Stimulated activated CD8-positive, alpha-beta memory T cell treated with anti-CD3 and anti-CD28 coated beads, Interleukin-15, amount 100 ng/mL, for 48 hours (primary cell): ENCODE measurements at places on chromosomes 11 and 22.

- DNase-seq, result peak; percentile 78
Measured at GRCh38 chr11:76626921-76627401, 43.6 kb downstream of the LRRC32 start.

- no peak for DNase-seq
Measured at GRCh38 chr11:62708793-62709192, 1.3 kb downstream of the GNG3 start.

GRCh38 chr11:119091966-119092879, 7.5 kb downstream of the HMBS start:
- no peak for DNase-seq

- no peak for DNase-seq
Measured at GRCh38 chr11:2516276-2517015, 71.6 kb downstream of the KCNQ1 start.

DNA sequence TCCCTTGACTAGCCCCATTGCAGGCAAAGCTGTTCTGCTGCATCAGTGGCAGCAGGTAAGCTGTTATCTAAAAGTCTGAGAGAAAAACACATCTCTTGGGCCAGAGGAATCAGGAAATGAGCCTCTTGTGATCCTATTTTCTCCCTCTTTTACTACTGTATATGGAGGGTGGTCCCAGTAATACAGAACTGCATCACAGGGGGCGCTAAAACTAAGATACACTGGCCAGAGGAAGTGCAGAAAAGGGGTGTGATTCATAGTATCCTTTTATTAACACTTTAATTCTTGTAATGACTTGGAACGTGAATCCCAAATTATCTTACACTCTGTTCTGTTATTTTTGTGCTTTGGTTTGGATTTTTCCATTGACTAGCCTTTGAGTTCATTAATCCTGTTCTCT, 8.8 kb upstream of the MED17 start:
- no peak for DNase-seq

- no peak for DNase-seq
Measured at GRCh38 chr11:85694385-85694980, 8.5 kb upstream of the CCDC89 start.

- no peak for DNase-seq
Measured at GRCh38 chr11:105000167-105000566, 22.8 kb downstream of the CASP5 start.

DNA sequence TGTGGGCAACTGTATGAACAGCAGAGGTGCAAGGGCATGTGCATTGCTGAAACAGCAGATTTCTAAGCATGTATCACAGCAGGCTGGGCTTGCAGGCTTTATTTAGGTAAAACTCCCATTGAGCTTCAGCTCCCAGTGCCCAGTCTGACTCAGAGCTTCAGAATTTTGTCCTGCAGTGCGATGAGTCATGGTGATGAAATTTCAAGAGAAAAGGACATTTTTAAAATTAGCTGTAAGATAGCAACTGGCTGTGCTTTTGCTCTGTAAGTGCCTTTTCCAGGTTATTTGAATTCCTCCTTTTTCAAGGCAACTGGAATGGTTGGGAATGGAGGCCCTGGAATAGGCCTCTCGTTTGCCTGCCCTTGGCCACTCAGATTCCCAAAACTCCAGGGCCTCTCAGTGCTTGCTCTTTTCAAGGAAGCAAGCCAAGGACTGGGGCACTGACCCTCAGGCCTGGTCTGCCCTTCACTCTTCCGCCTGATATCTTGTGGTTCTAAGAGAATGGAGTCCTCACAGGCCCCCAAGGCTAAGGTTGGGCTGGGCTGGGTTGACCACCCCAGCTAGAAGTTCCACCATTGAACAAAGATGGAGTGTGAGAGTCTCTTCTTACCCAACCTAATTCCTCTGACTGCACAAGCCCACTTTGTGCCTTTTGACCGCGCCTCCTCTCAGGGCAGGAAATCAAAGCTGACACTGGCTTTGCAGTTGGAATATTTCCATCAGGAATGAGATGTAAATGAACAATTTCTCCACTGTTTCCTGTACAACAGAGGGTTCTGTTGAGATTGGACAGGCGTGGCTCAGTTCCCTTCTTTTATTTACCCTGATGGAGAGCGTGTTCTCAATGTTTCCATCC, 59.5 kb upstream of the PRSS23 start:
- DNase-seq, result no peak

DNA sequence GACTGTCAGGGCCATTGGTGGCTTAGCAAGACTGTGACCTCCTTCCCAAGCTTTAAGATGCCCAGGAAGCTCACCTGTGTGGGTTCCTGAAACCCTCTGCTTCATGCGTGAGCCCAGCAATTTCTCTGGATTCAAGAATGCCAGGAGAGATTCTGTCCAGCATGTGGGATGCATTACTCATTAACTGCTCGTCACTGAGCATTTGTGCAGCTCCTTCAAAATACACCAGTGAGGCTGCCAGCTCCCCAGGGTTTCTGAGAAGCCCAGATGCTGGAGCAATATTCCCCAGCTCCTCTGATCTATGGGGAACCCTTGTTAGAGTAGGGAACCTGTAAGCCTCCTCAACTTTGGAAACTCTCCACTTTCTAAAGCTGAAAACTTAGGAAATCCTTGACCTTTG, 126.5 kb downstream of the CHST1 start:
- DNase-seq, result no peak

DNA sequence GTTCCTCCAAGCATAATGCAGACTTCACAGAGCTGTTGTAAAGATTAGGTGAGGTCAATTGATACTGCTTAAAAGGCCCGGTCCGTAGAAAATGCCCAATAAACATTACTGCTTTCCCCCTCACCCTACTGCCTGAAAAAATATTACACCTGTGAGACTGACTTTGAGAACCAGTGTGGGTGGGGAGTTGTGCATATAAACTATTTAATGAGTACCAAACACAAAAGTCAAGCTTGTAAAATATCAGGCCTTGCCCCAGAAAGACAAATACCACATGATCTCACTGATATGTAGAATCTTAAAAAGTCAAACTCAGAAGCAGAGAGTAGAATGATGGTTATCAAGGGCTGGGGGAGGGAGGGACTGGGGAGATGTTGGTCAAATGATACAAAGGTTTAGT, 46.7 kb downstream of the C22orf42 start:
- DNase-seq, result no peak

- DNase-seq, result no peak
Measured at GRCh38 chr11:41479179-41479578, 19.7 kb upstream of the LRRC4C start.

GRCh38 chr11:88950975-88951374, 114.8 kb downstream of the GRM5 start:
- no peak for DNase-seq

DNA sequence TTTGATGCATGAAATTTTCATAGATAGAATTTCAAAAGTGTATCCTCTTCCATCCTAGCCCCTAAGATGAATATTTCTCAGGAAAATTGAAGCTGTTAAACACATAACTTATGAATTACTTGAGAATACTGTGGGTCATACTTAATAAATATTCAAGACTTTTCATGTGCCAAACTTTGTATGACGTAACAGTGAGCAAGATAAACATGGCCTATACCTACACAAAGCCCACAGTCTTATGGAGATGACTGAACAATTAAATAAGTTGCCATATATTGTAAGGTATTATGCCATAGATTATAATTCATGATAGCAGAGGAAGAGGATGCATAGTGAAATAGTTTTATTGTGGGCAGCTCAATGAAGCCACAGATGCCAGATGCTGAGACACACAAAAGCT, 620.7 kb upstream of the ANO5 start:
- no peak for DNase-seq

DNA sequence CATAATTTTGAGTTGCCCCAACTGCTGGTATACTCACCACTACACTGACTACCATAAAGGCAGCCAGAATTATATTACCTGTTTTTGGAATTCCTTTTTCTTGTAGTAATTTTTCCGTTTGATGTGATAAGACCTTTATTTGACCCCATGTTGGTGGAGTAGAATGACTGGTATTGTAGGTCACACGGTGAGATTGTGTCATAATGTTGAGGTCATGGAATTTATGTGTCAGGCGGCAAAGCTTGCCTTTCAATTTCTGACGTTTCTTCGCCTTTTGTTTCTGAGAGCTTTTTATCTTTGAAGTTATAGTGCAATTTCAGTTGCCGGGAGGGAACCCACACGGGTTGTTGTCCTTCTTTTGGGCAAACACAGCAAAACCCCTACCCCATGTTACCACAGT, 13.0 kb downstream of the OR52K1 start:
- no peak for DNase-seq

DNA sequence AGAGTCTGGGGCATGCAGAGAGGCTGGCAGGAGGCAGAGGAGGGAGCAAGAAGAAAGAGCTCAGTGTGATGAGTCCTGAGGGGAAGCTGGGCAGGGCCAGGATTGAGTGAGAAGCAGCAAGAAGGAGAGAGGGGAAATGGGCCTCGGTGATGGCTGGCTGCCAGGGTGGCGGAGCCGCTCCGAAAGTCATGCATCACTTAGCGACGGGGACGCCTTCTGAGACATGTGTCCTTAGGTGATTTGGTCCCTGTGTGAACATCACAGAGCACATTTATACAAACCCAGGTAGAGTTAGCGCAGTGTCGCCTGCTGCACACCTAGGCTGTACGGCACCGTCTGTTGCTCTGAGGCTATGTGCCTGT, 15.1 kb downstream of the TBC1D22A start:
- DNase-seq, result no peak

DNA sequence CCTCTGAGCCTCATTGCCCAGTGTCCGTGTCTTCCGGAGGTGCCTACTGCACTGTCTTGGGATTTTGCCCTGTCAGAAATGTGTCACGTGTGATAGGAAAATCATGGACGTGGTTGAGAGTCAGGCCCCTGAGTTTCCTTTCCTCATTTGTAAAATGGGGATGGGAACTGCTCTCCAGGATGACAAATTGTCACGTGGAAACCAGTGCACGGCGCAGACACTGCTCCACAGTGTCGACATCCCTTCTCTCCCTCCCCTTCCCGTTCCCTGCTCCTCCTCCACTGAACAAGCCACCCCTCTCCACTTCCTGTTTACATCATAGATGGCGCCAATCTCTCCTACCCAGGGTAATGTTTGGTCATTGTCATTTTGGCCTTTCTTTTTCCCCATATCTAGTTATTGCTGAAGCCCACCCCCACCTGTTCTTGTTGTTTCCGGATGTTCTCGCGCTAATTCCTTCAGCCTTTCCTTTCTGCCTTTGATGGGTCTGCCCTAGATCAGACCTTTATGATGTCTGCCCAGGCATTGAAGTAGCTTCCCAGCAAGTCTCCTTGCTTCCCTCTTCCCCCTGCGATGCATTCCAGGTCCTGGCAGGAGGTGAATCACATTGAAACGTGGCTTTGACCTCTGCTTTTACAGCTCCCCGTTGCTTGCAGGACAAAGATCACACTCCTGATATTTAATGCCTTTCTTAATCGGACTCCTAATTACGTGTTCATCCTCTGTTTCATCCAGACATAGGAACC, 91.8 kb downstream of the TBC1D22A start:
- no peak for DNase-seq

GRCh38 chr11:19382131-19382611, 141.4 kb upstream of the E2F8 start:
- no peak for DNase-seq

DNA sequence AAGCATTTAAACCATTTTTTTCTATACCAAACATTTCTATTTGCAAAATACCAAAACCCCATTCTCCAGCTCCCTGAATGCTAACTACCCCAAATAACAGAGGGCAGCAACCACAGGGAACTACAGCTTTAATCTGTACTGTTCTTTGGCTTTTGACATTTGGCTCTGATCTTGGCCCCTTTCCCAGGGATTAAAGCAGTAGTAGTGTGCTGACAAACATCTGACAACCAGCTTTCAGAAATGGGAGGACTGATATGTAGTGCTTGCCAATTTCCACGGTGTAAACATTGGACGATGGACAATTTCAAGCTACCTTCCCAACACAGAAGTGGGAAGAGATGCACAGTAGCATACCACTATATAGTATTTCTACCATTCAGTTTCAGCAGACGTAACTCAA, 88.4 kb upstream of the TEAD1 start:
- no peak for DNase-seq

GRCh38 chr11:11740836-11741235, 100.9 kb upstream of the USP47 start:
- no peak for DNase-seq
